ENCODE measurements at places on chromosomes 2 and 18.

- DNase-seq: no peak
Measured at GRCh38 chr2:113178891-113179290, 5.1 kb downstream of the PSD4 start.

GRCh38 chr2:105756435-105756834 lies 11.7 kb downstream of the NCK2 start:
- no peak for DNase-seq

- DNase-seq: no peak
Measured at GRCh38 chr2:189698020-189698887, 23.8 kb downstream of the ANKAR start.

DNA sequence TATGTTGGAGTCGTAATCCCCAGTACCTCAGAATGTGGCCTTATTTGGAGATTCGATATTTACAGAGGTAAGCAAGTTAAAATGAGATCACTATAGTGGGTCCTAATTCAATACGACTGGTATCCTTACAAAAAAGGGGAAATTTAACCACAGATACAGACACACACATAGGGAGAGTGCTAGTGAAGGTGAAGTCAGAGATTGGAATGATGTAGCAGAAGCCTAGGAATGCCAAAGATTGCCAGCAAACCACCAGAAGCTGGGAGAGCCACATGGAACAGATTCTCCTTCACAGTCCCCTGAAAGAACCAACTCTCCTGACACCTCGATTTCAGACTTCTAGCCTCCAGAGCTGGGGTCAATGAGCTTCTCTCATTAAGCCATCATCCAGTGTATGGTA lies 17.7 kb upstream of the ACTR3 start:
- DNase-seq: no peak

GRCh38 chr2:8475349-8476031 lies 206.4 kb upstream of the ID2 start:
- no peak for DNase-seq

GRCh38 chr2:85110991-85111560 lies 22.1 kb upstream of the TCF7L1 start:
- no peak for DNase-seq

- no peak for DNase-seq
Measured at GRCh38 chr2:208371634-208371935, 35.0 kb upstream of the PTH2R start.

GRCh38 chr18:48445540-48445939 lies 36.4 kb upstream of the ZBTB7C start:
- DNase-seq: peak; percentile 60

GRCh38 chr2:224994242-224994823 lies 47.9 kb downstream of the DOCK10 start:
- no peak for DNase-seq

DNA sequence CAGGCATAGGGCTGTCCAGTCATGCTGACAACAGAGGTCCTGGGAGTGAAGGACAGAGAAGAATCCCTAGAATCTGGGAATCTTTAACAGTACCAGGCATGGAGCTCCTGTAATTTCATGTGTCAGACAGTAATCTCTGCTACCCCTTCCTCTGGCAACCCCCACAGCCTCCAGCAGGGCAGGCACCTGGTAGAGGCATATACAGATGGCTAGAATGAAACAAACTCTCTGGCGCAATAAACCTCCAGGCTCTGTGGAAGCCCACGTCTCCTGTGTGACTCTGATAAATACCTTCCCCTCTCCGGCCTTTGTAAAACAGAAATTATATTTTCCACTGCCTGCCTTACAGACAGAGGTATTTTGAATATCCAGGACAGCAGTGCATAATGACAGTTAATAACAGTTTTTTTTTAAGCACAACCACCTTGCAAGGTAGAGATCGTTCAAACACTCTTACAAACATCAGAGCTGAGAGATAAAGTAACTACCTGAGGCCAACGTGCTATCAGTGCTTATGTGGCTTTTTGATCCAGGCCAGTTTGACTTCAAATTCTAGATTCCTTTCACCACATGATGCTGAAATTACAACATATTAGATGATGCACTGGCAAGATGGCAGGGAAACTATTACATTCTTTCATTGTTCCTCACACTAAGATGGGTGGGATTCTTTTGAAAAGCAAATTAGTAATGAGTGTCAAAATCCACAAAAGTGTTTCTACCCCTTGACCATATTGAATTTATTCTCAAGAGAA lies 47.7 kb upstream of the TMEM247 start:
- no peak for DNase-seq

- no peak for DNase-seq
Measured at GRCh38 chr2:172484706-172485105, 57.3 kb downstream of the ITGA6 start.

GRCh38 chr2:14937336-14937735 lies 304.8 kb downstream of the LRATD1 start:
- no peak for DNase-seq

- DNase-seq: no peak
Measured at GRCh38 chr18:63890950-63891304, 3.4 kb downstream of the SERPINB2 start.

GRCh38 chr2:20563833-20564232 lies 87.1 kb downstream of the HS1BP3 start:
- DNase-seq: no peak

GRCh38 chr18:48956356-48956755 lies 5.6 kb upstream of the SMAD7 start:
- no peak for DNase-seq

GRCh38 chr2:12176623-12177454 lies 430.4 kb downstream of the LPIN1 start:
- DNase-seq: no peak

- DNase-seq: no peak
Measured at GRCh38 chr2:219404954-219405353, 13.2 kb upstream of the DES start.

DNA sequence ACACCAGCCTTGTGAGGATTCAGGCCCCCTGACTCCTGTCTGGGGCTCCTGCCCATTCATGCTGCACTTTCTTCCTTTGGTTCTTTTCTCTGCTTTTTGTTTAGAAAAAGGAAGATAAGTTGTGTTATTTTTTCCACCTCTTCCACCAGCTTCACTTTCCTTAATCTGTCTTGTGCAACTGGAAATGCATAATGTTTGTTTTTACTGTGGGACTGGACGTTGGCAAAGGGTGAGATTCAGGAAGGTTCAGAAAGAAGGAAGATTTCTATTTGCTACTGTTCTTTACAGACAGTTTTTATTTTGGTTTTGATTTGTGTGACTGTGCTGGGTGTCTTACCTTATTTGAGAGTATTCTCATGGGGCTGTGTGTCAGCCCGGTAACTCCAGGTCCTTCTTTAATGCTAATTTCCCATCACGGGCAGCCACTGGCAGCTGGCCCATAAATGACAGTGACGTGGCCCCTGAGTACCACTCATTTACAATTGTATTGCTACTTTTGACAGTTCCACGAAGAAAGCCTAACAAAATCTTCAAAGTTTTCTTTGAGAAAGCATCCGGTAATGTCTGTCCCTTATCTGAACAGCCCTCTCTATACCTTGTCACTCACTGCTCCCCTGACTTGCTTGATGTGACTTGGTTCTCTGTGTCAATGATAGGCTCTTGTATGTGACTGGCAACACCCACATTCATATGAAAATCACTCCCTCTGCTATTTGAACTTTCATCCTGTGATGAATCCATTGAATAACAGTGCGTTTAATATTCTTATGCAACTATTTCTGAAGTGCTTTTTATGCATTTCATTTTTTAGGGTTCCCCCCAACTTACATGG lies 32.7 kb downstream of the RHBDD1 start:
- no peak for DNase-seq

GRCh38 chr18:24161304-24161703 lies 22.4 kb downstream of the CABYR start:
- no peak for DNase-seq

- no peak for DNase-seq
Measured at GRCh38 chr2:218019411-218020060, 16.7 kb upstream of the TNS1 start.

GRCh38 chr2:224584785-224585210 lies 365 bp downstream of the CUL3 start:
- peak; percentile 53 for DNase-seq

GRCh38 chr18:80258640-80259039 lies 11.3 kb upstream of the PARD6G start:
- DNase-seq: no peak

GRCh38 chr2:173989884-173990215 lies 24.7 kb upstream of the SP3 start:
- no peak for DNase-seq

DNA sequence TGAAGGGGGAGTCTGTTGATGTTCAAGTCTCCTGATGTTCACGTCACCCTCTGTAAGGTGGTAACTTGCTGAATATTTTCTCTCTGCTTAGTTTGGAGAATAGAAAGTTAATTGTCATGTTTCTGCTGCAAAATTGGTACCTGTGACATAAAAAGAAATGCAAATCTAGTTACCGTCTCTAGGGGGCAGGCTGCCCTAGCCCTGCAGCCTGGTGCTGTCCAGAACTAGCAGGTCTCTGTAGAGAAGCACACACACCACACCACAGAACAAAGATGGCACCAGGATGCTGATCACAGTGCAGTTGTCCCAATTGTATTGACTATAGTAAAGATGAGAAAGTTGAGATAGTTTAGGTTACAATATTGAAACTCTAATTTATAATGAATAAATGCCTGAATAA lies 47.0 kb downstream of the SLC9A4 start:
- DNase-seq: no peak

GRCh38 chr2:16973586-16974286 lies 308.1 kb upstream of the CYRIA start:
- DNase-seq: no peak

GRCh38 chr2:38716185-38716584 lies 35.0 kb downstream of the SRSF7 start:
- DNase-seq: no peak

- DNase-seq: no peak
Measured at GRCh38 chr2:148920559-148920958, 45.5 kb downstream of the KIF5C start.

- no peak for DNase-seq
Measured at GRCh38 chr2:58896638-58897037, 655.5 kb upstream of the FANCL start.

GRCh38 chr2:212195626-212196025 lies 343.0 kb downstream of the ERBB4 start:
- no peak for DNase-seq

- no peak for DNase-seq
Measured at GRCh38 chr2:137467246-137467862, 496.9 kb upstream of the HNMT start.

GRCh38 chr2:43078781-43079755 lies 147.3 kb downstream of the ZFP36L2 start:
- no peak for DNase-seq

GRCh38 chr18:73923866-73924265 lies 223.8 kb downstream of the FBXO15 start:
- DNase-seq: no peak

DNA sequence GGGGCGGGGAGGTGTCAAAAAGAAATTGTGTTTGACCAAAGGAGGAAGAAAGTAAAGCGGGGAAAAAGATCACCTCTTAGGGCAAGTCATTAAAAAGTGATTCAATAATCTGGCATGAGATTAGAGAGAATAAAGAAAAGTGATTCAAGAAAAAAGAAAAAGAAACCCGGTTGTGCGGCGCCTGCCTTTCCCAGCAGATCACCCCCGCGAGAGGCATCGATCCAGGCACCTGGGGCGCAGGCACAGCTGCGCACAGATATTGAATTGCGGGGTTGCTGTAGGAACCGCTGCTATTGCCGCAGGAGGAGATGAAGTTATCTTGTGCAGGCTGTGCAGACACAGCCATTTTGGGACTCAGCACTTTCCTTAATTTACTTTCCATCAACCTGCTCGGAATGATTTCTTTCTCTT lies 71.2 kb downstream of the PLB1 start:
- no peak for DNase-seq

GRCh38 chr2:160063879-160064612 lies 1.6 kb upstream of the PLA2R1 start:
- no peak for DNase-seq

DNA sequence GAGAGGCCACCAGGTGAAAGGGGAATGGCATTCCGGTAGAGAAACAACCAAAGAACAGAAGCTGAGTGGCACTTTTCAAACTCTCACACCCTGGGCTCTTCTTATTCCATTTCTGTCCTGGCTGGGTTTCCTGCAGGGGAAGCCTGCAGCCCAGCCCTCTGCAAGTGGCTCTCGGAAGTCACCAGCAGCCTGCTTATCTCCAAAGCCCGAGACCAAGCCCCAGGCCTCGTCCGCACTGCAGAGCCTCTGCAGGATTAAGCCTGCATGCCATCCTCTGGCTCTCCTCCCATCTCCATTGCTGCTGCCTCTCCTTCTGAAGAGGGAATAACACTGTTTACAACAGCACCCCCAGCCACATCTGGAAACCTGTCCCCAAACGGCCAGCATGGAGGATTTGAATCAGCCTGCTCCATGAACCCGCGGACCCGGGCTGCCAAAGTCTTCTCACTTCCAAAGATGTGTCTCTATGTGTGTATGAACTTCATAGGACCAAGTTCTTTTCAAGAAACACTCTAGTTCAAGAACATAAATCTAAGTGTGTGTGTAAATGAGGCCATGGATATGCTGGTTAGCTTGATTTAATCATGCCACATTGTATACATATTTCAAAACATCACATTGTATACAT lies 54.2 kb downstream of the DIPK1C start:
- DNase-seq: no peak

GRCh38 chr2:219314804-219315468 lies 5.7 kb upstream of the PTPRN start:
- DNase-seq: no peak

- no peak for DNase-seq
Measured at GRCh38 chr2:24739354-24740025, 53.7 kb downstream of the PTRHD1 start.

GRCh38 chr2:37794717-37795116 lies 123.3 kb upstream of the CDC42EP3 start:
- no peak for DNase-seq

GRCh38 chr2:181992776-181993175 lies 7.1 kb downstream of the PPP1R1C start:
- DNase-seq: no peak

DNA sequence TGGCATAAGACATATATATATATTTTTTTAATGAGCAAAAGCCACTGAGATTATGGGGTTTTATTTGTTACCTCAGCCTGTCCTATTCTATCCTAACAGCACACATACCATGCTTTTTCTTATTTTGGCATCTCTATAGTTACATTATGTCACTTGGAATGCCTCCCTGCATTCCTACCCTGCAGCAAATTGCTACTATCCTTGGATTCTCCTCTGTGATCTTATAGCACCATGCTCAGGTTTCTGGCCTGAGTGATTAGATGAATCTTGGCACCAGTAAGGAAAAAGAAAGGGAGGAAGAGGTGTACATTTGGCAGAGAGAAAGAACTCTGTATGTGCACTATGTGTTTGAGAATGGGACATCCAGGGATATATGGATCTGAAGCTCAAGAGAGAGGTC lies 86.3 kb upstream of the PELI1 start:
- no peak for DNase-seq

- DNase-seq: no peak
Measured at GRCh38 chr18:34600158-34600557, 109.9 kb upstream of the DTNA start.
